ENCODE measurements at places on chromosomes 3 and 15.

DNA sequence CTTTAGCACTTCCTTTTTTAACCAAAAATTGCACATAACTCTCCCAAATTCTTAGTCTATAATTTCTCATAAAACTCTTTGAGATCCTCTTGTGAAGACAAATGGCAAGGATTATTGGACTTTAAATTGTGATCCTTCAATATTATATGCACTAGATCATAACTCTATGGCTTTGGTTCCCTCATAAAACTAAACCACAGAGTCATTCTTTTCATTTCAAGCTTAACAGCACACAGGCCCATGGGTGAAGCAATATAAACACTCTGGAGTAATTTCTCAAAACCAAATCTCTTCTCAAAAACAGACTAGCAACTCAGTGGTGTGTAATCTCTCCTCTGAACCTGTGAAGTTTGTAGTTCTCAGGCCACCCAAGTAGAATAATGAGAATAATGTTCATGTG, 171.0 kb upstream of the NECTIN3 start:
- no peaks in the 10 kb centered on the region for H3K36me3 ChIP-seq
- H3K27me3 ChIP-seq, result no peaks in the 10 kb centered on the region
- H3K4me1 ChIP-seq, result no peaks in the 10 kb centered on the region

- H3K36me3 ChIP-seq, result no peaks in the 10 kb centered on the region
- H3K4me1 ChIP-seq, result no peaks in the 10 kb centered on the region
- no peak overlapping the region for H3K27ac ChIP-seq
These were observed 229.8 kb downstream of the SNRPN start for GRCh38 chr15:25184356-25185155.

DNA sequence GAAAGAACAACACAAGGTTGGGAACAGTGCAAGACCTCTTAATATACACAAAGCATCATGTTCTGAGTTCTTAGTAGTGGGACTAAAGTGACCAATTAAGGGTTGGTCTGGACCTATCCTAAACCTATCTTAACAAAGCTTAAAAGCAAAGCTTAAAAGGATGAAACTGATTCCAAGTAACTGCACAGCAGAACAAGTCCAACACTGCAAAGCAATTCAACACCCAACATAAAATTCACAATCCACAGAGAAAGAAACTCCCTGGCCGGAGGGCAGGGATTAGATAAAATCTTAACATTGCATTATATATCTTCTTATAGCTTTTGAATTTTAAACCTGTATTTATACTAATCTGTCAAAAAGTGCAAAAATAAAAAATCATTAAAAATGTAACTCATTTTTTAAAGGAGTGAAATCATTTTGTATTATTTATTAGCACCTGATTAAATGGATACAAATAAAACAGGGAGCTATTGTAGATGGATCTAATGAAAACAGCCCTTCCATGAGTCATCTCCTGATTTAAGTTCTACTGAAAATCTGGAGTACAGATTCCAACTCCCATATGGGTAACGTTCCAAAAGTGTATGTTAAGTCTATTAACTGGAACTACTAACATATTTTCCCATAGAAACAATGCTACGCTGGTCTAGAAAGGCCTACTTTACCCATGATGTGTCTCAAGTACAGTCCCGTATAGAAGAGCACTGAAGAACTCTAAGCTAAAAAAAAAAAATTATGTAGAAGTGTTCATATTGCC, 34.9 kb downstream of the PIK3R4 start:
- no peak overlapping the region for H3K4me3 ChIP-seq
- H3K27me3 ChIP-seq, result no peaks in the 10 kb centered on the region
- no peak overlapping the region for H3K27ac ChIP-seq
- no peaks in the 10 kb centered on the region for H3K4me1 ChIP-seq
- peaks cover 52% of the 10 kb centered on the region for H3K36me3 ChIP-seq
- no peak for DNase-seq

DNA sequence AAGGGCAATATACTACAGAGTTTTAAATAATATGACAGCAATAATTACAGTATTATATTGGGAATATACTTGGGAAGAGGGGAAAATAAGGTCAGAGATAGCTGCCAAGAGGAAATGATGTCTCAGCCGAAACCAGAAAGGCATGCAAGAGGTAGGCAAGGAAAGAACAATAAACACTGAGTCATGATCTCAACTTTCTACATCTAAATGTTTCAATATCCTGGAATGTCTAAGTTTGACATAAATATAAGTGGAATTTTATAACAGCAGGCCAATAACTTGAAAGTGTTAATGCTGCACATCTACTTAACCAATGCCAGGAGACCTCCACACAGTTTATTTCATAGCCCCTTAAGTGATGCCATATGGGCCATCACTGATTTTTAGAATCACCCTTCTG, 99.8 kb upstream of the CPNE4 start:
- H3K27me3 ChIP-seq, result no peaks in the 10 kb centered on the region
- H3K4me3 ChIP-seq, result no peak overlapping the region
- peak overlapping the region; percentile 38 for H3K27ac ChIP-seq
- H3K36me3 ChIP-seq, result no peaks in the 10 kb centered on the region
- no peaks in the 10 kb centered on the region for H3K4me1 ChIP-seq

DNA sequence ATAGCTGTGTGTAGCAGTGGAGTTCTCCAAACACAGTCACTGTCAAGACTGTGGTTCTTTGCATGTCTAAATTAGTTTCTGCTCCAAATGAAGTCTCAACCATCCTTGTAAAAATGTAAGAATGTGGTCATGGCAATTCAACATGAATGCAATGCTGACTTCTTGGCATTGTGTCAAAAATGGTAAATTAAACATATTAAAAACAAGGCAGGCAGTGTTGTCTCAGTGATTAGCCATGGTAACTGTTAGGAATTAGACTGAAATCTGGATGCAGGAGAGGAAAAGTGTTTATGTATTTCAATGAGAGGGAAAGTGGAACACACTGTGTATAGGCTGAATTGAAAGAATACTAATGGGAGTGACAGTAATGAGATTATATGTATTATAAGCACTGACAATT, 597.2 kb downstream of the EDEM1 start:
- no peak overlapping the region for H3K4me3 ChIP-seq
- no peaks in the 10 kb centered on the region for H3K36me3 ChIP-seq
- DNase-seq, result no peak

GRCh38 chr3:52682016-52682415, 3.7 kb downstream of the PBRM1 start:
- H3K4me1 ChIP-seq, result peaks cover 6% of the 10 kb centered on the region
- H3K4me3 ChIP-seq, result no peak overlapping the region
- H3K27me3 ChIP-seq, result no peaks in the 10 kb centered on the region

DNA sequence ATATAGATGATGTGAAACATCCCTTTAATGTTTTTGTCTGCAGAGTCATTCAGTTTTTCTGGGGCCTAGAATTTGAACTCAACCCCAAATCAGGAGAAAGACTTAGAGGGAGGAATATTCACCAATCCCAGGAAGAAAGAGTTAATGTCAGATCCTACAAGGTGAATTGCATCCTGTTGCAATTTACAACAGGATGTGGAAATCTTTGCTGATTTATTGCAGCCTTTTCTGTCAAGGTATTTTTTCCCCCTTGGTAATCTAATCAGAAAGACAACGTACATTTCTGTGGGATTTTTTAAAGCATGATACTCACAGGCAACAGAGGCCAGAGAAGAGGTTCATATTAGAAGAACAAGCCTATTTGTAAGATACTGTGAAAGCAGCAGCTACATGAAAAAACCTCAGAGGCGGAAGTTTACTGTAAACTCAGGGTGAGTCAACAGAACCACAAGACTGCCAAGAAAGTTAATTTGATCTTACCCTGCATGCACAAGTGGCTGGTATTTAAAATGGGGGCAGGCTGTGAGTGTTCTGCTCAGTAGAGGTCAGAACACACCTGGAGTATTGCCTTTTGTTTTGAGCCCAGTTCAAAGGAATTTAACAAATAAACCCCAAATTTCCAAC, 531.9 kb downstream of the AGBL1 start:
- no peaks in the 10 kb centered on the region for H3K4me1 ChIP-seq
- no peaks in the 10 kb centered on the region for H3K27me3 ChIP-seq
- no peak overlapping the region for H3K27ac ChIP-seq

- no peaks in the 10 kb centered on the region for H3K36me3 ChIP-seq
- DNase-seq, result no peak
- H3K27ac ChIP-seq, result peak overlapping the region; percentile 85
- H3K4me3 ChIP-seq, result peak overlapping the region; percentile 29
These were observed 453.7 kb downstream of the FOXP1 start for GRCh38 chr3:71129611-71130431.

DNA sequence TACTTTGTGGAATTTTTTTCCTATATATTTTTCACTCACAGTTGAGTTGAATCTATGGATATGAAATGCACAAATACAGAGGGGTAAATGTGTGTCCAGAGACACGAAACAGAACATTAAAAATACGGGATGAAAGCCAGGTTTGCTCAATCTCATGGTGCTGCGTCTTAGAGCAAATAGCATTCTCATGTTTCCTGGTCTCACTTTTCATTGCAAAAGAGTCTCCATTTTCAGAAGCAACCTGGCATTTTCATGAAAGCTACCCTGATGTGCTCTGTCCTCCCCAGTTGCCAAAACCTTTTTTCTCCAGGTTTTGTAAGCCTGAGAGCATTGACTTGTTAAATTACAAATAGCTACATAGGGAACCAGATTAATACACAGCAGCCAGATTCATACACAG, 49.5 kb upstream of the MBNL1 start:
- peak overlapping the region; percentile 33 for H3K27ac ChIP-seq
- no peaks in the 10 kb centered on the region for H3K36me3 ChIP-seq
- no peak overlapping the region for H3K4me3 ChIP-seq
- peaks cover 18% of the 10 kb centered on the region for H3K4me1 ChIP-seq
- H3K27me3 ChIP-seq, result no peaks in the 10 kb centered on the region
